ENCODE measurements at places on chromosomes 2 and 18.
A peak's percentile ranks its signal among the peaks of the same experiment; 100 is the strongest.

- no peak overlapping the region for H3K27ac ChIP-seq
- H3K36me3 ChIP-seq, result no peaks in the 10 kb centered on the region
- no peak for DNase-seq
- H3K4me1 ChIP-seq, result no peaks in the 10 kb centered on the region
Observed at GRCh38 chr2:71757351-71757750, 304.0 kb downstream of the DYSF start.

DNA sequence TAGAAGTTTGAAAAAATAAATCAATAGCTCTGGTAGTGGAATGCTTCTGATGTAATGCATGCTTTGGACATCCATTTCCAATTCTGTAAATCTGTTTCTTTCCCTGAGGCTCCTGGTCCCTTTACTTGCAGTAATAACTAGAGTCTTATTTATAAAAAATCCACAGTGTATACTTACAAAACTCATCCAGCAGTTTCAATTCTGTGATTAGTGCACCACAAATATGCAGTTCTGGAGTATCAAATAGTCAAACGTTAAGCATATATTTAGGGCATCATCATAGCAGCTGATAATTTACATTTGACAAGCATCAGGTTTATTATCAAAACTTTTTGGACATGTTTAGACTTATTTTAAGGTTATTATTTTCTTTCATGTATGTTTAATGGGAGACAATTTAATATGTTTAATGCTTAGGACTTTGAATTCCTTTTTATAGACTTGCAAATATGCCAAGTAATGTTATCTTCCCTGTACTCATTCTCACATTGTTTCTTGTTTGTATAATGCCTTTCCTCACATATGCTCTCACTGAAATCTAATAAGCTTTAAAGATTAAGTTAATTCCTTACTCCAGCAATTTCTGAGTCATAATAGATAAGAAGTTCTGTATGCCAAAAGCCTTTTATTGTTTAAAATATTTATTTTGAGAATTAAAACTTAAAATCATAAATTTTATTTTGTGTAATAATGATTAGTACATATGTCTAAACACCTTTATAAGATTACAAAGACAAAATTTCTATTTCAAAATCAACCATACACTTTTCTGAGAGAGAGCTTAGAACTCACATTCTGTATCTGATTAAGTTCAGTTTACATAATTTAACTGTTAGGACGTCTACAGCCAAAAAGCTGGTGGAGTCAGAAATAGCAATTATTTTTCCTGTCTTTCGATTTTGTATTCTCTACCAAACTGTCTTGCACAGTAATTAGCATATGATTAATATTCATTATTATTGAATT lies 341.5 kb upstream of the TMEFF2 start:
- H3K4me3 ChIP-seq, result no peak overlapping the region
- no peak for DNase-seq
- no peak overlapping the region for H3K27ac ChIP-seq
- H3K36me3 ChIP-seq, result no peaks in the 10 kb centered on the region

GRCh38 chr2:53802617-53803151 lies 15.8 kb downstream of the ERLEC1 start:
- no peak for DNase-seq
- H3K27me3 ChIP-seq, result no peaks in the 10 kb centered on the region
- H3K4me1 ChIP-seq, result peaks cover 6% of the 10 kb centered on the region
- H3K4me3 ChIP-seq, result no peak overlapping the region
- peaks cover 14% of the 10 kb centered on the region for H3K36me3 ChIP-seq

- DNase-seq, result no peak
- no peaks in the 10 kb centered on the region for H3K36me3 ChIP-seq
- peaks cover 26% of the 10 kb centered on the region for H3K27me3 ChIP-seq
- no peak overlapping the region for H3K4me3 ChIP-seq
Observed at GRCh38 chr2:132415915-132416722, 486 bp upstream of the GPR39 start.

DNA sequence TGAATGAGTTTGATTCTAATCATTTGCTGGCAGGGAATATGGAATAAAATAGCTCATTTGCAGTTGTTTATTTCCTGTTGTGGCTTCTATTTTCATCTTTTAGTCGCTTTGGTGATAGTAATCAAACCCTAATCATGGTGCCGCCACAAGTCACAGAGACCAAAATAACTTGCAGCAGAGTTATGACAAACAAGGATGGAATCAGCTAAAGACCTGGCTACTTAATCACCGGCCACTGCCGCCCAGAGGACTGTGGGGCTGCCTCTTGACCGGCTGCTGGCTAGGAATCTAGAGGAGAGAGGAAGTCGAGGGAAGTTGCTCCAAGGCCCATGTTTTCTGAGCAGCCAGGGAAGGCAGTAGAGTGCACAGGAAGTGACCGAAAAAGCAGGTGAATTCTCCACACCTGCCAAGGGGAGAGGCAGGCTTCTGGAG lies 5.1 kb upstream of the SMAD7 start:
- H3K27ac ChIP-seq, result no peak overlapping the region
- no peak overlapping the region for H3K4me3 ChIP-seq
- H3K4me1 ChIP-seq, result peaks cover 31% of the 10 kb centered on the region
- no peak for DNase-seq

DNA sequence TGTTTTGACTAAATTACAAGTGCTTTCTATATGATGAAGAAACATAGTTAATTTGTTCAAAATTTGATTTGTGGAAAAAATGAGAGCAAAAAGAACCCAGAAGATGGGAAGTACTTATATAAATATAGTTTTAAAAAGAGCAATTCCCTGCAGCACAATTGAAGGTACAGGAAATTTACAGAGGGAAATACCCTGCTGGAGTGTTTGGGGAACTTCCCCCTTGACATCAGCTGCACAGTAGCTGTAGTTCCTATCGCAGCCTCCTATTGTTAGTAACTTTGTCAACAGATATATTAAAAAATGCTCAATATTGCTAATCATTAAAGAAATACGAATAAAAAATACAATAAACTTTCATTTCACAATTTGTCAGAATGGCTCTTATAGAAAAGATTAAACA lies 1118.8 kb upstream of the ZEB2 start:
- DNase-seq, result no peak
- no peak overlapping the region for H3K27ac ChIP-seq
- no peaks in the 10 kb centered on the region for H3K27me3 ChIP-seq

GRCh38 chr2:226798422-226799210 lies 1.0 kb downstream of the IRS1 start:
- H3K27ac ChIP-seq, result peak overlapping the region; percentile 89
- H3K4me3 ChIP-seq, result peak overlapping the region; percentile 85
- H3K27me3 ChIP-seq, result peaks cover 3% of the 10 kb centered on the region
- peak; percentile 70 for DNase-seq

- peaks cover 1% of the 10 kb centered on the region for H3K4me1 ChIP-seq
- no peak overlapping the region for H3K4me3 ChIP-seq
- H3K27ac ChIP-seq, result no peak overlapping the region
Observed at GRCh38 chr2:240126731-240127130, 9.4 kb downstream of the COPS9 start.

GRCh38 chr18:251572-251971 lies 16.3 kb downstream of the THOC1 start:
- peaks cover 41% of the 10 kb centered on the region for H3K36me3 ChIP-seq
- no peaks in the 10 kb centered on the region for H3K4me1 ChIP-seq
- H3K27me3 ChIP-seq, result no peaks in the 10 kb centered on the region
- H3K4me3 ChIP-seq, result no peak overlapping the region

DNA sequence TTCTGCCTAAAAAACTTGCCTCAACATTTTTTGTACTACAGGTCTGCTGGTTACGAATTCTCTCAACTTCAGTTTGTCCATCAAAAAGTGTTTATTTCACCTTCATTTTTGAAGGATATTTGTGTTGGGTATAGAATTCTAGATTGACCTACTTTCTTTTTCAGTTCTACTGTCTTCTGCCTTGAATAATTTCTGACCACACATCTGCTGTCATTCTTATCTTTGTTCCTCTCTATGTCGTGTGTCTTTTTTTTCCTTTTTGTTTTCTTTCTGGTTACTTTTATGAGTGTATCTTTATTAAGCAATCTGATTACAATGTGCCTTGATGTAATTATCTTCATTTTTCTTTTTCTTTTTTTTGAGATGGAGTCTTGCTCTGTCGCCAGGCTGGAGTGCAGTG lies 25.3 kb downstream of the ADCY3 start:
- no peak for DNase-seq
- H3K27ac ChIP-seq, result no peak overlapping the region
- H3K4me1 ChIP-seq, result no peaks in the 10 kb centered on the region
- H3K27me3 ChIP-seq, result no peaks in the 10 kb centered on the region
- no peak overlapping the region for H3K4me3 ChIP-seq

- no peak overlapping the region for H3K4me3 ChIP-seq
- H3K36me3 ChIP-seq, result no peaks in the 10 kb centered on the region
- no peak overlapping the region for H3K27ac ChIP-seq
- peaks cover 14% of the 10 kb centered on the region for H3K27me3 ChIP-seq
- H3K4me1 ChIP-seq, result no peaks in the 10 kb centered on the region
Observed at GRCh38 chr2:239803766-239804115, 221.4 kb downstream of the NDUFA10 start.

GRCh38 chr2:158633261-158633660 lies 161.9 kb upstream of the DAPL1 start:
- peaks cover 10% of the 10 kb centered on the region for H3K4me1 ChIP-seq
- H3K4me3 ChIP-seq, result no peak overlapping the region
- H3K36me3 ChIP-seq, result peaks cover 25% of the 10 kb centered on the region

- H3K27ac ChIP-seq, result no peak overlapping the region
- no peak for DNase-seq
- peaks cover 20% of the 10 kb centered on the region for H3K27me3 ChIP-seq
- no peaks in the 10 kb centered on the region for H3K36me3 ChIP-seq
- no peak overlapping the region for H3K4me3 ChIP-seq
Observed at GRCh38 chr18:2853926-2854664, 7.3 kb downstream of the EMILIN2 start.

DNA sequence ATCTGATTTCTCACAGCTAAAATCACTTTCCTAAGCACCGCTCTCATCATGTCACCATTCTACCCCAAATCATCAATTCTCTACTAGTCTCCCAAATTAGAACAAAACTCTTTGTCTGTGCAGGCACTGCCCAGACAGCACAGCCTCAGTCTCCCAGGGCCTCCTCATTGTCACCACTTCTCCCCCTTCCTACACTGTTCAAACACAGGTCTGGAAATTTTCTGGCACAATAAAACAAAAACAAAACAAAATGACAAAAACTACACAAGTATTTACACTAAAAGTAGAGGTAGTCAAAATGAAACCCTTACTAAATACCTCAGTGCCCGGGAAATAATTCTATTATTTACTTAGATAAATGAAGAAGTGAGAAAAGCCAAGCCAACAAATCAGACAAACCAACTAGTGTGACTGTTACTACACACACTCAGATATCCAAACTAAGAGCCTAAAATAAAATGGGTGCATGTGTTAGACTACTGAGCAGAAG lies 156.2 kb upstream of the DNMT3A start:
- peaks cover 1% of the 10 kb centered on the region for H3K36me3 ChIP-seq
- DNase-seq, result no peak
- no peak overlapping the region for H3K4me3 ChIP-seq
- no peak overlapping the region for H3K27ac ChIP-seq

GRCh38 chr18:69257861-69258458 lies 142.7 kb upstream of the DOK6 start:
- no peaks in the 10 kb centered on the region for H3K36me3 ChIP-seq
- H3K4me1 ChIP-seq, result no peaks in the 10 kb centered on the region
- H3K4me3 ChIP-seq, result no peak overlapping the region
- no peaks in the 10 kb centered on the region for H3K27me3 ChIP-seq
- no peak for DNase-seq
- no peak overlapping the region for H3K27ac ChIP-seq

GRCh38 chr2:169036736-169037440 lies 5.8 kb upstream of the ABCB11 start:
- H3K36me3 ChIP-seq, result no peaks in the 10 kb centered on the region
- H3K27me3 ChIP-seq, result no peaks in the 10 kb centered on the region
- H3K4me3 ChIP-seq, result no peak overlapping the region

DNA sequence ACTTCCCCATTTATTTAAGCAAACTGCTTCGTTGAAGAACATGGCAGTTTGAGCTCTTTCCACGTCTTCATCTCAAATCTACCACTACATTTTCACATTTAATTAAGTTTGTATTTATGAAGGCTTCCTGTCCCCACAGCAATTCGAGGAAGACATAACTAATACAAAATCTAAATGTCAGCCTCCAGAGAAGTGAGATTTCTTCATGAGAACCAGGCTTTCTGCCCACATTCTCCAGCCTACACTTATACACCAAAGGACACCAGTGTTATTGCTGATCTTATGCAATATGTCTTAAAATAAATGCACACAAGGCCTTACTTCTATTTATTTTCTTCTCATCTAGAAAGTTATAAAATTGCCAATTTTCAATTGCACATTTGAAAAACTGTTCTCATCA lies 1209.3 kb upstream of the FAM98A start:
- DNase-seq, result no peak
- H3K36me3 ChIP-seq, result no peaks in the 10 kb centered on the region
- H3K27me3 ChIP-seq, result no peaks in the 10 kb centered on the region
- no peak overlapping the region for H3K27ac ChIP-seq

DNA sequence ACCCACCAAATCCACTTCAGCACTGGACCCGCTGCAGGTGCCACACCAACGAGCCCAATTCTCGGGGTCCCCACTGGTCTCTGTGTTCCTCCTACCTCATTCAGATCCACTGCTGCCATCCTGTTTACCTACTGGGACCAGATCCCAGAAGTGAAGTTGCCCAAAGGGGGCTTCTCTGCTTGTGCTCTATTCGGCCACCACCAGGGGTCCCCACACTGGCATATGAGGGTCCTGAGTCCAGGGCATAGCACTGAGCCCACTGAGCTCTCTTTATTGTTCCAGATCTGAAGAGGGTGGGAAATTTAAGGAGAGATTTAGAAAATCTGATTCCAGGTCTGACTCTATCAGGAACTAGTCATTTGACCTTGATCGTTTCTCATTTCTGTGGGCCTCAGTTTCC lies 2.4 kb downstream of the GPR45 start:
- H3K27ac ChIP-seq, result no peak overlapping the region
- H3K4me3 ChIP-seq, result no peak overlapping the region
- H3K27me3 ChIP-seq, result no peaks in the 10 kb centered on the region
- no peak for DNase-seq
- H3K36me3 ChIP-seq, result no peaks in the 10 kb centered on the region
- H3K4me1 ChIP-seq, result no peaks in the 10 kb centered on the region

DNA sequence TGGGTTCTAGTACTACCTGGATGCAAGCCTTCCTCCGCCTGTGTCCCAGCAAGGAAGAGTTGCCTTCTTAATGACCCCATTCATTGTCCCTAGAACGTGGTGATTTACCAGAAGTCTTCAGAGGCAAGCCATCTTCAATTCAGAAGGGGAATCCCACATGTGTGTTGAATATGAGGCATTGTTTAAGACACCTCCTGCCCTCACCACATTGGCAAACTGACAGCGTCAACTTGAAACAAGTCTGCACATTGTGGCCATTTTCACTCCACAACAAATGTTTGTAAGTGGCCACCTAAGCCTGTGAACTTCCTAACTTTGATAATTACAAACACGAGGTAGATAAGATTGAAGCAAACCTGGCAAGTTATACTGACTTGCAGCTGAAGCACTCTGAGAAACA lies 83.7 kb downstream of the TCF7L1 start:
- H3K27me3 ChIP-seq, result peaks cover 45% of the 10 kb centered on the region
- DNase-seq, result no peak
- H3K27ac ChIP-seq, result no peak overlapping the region
- no peak overlapping the region for H3K4me3 ChIP-seq
- no peaks in the 10 kb centered on the region for H3K36me3 ChIP-seq
